ENCODE measurements at places on chromosomes 13 and 19.

DNA sequence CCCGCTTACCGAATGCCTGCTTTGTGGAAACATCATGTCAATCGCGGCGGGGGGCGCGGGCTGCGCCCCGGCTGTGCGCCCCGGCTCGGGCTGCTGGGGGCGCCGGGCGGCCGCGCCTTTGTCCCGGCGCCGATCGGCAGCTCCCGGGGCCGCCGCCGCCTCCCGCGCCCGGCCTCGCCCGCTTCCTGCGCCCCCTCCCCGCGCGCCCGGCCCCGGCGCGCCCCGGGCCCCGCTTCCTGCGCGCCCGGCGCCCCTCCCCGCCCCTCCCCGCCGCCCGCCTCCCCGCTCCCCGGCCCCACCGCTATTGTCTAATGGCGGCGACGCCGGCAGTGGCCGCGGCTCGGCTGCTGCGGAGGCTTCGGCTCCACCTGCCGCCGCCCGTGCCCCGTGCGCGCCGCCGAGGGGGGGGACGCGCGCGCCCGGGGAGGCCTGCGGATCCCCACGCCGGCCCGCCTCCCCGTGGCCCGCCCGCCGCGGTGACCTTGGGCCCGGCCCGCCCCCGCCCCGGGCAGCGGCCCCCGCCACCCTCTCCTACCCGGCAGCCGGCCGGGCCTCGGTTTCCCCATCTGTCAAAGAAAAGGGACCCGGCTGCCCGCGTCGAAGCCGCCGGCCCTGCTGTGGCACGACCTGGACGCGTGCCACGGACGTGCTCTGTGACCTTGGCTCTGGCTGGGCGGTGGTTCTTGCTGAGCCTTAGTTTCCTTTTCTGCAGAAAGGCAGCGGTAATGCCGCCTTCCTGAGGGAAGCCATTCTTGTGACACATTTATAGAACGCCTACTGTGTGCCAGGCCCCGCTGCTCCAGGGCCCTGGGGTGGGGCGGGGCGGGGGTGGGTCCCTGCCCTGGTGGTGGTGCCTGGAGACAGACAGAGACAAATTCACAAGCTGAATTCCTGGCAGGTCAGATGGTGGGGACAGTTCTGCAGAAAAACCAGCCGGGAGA lies at the start of gene TLE5:
TLE5 (minus strand) TSS at position 331 of the 941 bp plus-strand sequence; CDS start at position 36, 295 bp downstream.
- peak; percentile 35 for DNase-seq

DNA sequence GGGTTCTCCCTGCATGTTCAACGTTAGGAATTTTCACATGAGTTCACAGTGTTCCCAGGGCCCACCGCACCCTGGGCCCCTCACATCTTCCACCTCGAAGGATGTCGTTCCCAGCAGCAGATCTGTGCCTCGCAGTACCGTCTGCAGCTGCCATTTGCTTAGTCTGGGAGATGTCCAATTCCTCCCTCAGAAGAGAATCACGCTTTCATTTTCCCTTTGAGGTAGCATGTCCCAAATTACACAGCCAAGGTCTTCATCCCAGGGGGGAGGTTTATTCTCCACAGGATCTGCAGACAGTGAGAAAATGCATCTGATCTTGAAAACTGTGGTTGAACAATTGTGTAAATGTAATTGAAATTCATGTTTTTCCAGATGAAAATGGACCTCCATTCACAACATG lies 150.2 kb downstream of the DCT start:
- DNase-seq, result no peak

- DNase-seq, result no peak
These were observed 3.3 kb downstream of the GPX4 start for GRCh38 chr19:1106841-1107660.

DNA sequence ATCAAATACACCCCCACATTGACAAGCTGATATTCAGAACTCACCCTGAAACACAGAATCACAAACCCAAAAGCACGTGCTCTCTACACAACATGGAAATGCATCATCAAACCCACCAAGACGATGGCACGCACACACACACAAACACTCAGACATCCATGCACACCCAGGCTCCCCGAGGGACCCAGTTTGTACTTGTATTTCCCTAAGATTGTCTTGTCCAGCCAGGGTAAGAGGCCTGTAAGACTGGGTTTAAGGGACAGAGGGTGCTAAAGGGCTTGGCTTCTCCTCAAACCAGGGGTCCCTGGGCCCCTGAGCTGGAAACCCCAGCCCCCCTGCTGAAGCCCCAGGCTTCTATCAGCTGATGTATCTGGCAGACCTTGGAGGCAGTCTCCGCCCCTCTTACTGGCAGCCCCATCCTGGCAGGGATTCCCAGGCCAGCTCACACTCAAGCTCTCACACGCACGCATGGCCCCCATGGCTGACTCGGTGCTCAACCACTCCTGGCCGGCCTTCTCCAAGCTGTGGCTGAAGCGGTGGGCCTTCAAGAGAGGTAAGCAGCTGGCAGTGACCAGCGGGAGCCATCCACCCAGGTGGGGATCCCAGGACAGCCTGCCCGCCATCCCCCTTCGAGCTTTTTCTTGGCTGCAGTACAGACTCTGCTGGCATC lies 6.5 kb downstream of the ARHGEF18 start:
- DNase-seq, result no peak

- DNase-seq, result no peak
These were observed 1.0 kb upstream of the HAMP start for GRCh38 chr19:35281303-35281702.

- no peak for DNase-seq
These were observed 213.7 kb downstream of the B3GLCT start for GRCh38 chr13:31413516-31413915.

DNA sequence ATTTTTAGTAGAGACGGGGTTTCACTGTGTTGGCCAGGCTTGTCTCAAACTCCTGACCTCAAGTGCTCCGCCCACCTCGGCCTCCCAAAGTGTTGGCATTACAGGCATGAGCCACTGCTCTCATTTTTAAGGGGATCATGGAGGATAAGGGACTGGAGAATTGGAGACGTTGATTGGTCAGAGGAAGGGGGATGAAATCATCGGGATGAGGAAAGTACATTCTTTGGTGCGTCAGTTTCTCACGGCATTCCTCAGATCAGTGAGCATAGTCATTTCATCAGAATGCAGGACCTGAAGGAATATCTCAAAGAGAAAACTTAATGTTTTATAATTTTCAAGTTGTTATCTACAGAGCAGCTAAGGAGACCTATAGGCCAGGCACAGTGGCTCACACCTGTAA lies 14.0 kb downstream of the ZNF114 start:
- no peak for DNase-seq

- DNase-seq, result peak; percentile 54
These were observed 12.7 kb downstream of the NPAS1 start for GRCh38 chr19:47032171-47032811.

GRCh38 chr19:18696023-18696422 lies 12.5 kb downstream of the CRTC1 start:
- DNase-seq, result no peak

DNA sequence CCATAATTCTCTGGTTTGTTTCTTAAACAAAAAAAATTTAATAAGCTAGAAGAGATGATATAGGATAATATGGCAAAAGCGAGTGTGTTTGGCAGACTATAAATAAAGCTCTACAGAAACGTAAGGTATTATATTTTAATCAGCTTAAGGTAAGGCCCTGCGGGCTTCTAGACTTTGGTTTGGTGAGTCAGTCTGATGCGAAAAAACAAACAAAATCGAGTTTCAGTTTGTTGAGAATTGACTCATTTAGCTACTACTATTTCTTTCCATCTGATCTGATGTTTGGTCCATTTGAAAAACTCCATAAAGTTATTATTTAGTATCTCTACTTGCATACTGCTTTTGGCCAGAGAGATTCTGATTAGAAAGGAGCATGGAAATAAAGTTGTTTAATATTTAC lies 138.0 kb downstream of the MIPEP start:
- DNase-seq, result no peak

DNA sequence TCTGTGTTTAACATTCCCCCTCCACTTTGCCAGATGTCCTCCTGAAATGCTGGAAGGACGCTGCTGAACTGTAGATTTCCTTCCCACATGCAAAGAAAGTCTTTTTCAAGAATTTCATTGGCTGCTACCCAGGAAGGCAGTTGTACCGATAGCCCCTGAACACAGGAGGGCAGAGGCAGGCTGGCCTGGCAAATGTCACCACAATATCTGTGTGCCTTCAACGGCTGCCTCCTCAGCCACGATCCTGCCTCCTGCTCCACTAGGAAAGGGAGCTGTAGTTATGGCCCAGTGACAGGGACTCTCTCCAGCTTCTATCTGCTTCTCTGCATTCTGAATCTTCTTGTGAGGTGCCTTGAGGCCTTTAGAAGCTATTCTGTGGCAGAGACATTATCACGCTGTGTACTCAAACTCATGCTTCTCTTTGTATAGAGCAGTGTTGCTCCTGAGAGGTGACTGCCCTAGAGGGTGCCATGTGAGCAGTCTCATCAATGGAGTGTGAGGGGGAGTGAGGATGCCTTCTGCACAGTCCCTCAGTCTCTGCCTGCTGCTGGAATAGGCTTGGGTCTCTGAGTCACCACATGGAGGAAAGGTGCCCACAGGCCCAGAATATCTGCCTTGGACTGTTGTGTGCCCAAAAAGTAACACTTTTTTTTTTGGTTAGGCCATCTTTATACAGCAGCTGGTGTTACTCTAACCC lies 279.8 kb downstream of the DNAJC15 start:
- peak; percentile 12 for DNase-seq

GRCh38 chr19:47471733-47472457 lies at the start of gene SLC8A2:
Gene SLC8A2, minus strand, starts transcription at chr19:47471893. Its CDS starts 5,490 bp downstream, at chr19:47466403.
- peak; percentile 66 for DNase-seq

DNA sequence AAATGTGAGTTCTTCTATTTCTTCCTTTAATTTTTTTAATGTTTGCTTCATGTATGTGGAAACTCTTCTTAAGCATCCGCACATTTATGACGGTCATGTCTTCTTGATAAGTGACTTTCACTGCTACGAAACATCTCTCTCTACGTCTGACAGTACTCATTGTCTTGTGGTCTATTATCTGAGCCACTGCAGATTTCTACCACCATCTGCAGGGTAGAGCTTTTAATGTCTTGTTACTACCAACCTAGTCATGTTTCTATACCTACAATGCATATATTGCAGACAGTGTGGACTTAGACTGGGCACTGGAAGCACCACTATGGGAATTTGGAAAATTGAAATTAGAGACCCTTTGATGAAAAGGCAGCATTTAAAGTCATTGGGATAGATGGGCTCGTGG lies 75.4 kb upstream of the ARHGEF7 start:
- DNase-seq, result no peak

DNA sequence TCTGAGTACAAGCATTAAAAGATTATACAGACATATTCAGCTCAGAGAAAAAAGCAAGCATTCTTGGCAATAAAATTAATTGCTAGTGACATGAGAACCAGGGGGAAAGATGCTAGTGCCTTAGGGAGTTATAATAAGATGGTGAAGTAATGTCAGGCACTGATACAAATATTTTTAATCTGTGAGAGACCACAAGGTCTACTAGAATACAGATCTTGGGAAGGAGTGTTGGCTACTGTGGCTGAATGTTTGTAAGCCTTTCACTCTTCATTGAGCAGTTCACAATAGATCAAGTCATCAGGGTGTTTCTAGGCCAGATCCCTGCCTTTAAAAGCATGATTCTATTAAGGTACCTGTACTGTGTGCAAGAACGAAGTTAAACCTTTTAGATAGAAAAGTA lies 16.4 kb downstream of the FREM2 start:
- DNase-seq, result no peak

- no peak for DNase-seq
These were observed 7.6 kb upstream of the ZSCAN22 start for GRCh38 chr19:58319241-58319640.

GRCh38 chr13:113187883-113188665 lies 20.4 kb downstream of the PCID2 start:
- DNase-seq, result no peak

DNA sequence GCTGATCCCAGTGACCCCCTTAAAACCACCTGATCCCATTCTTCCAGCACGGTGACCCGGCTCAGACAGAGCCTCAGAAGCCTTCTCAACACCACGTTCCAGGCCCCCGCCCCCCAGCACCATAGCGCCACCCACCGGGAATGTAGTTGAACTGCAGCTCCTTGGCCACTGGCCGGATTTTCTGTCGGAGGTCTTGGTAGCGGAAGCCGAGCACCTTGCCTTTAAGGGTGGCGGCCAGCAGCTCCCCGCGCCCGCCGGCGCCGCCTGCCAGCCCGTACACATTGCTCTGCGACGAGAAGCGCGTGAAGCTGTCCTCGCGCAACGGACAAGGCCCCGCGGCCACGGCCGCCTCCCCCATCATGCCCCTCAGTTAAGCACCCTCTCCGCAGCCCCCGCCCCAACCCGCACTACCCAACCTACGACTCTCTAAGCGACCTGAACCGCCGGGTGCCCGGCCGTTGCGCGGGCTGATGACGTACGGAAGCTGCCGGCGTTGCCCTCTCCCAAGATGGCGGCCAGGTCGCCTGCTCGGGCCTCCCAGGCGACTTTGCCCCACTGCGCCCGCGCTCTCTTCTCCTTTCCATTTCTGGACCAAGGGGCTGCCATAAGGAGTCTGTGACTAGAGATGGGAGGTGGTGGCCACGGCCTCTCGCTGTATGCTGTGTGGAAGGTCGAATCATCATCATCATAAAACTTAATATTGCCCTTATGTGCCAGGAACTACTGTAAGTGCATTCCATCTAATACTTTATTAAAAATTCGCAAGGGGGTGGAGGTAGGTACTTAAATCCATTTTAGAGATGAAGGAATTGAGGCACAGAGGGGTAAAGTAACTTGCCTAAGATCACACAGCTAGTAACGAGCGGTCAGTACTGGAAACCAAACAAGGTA lies at the start of gene KPTN:
KPTN (minus strand) TSS at position 420 of the 891 bp plus-strand sequence; CDS start at position 361, 59 bp downstream.
- peak; percentile 89 for DNase-seq

- DNase-seq, result no peak
These were observed 28.0 kb downstream of the FRY start for GRCh38 chr13:32059511-32059984.

DNA sequence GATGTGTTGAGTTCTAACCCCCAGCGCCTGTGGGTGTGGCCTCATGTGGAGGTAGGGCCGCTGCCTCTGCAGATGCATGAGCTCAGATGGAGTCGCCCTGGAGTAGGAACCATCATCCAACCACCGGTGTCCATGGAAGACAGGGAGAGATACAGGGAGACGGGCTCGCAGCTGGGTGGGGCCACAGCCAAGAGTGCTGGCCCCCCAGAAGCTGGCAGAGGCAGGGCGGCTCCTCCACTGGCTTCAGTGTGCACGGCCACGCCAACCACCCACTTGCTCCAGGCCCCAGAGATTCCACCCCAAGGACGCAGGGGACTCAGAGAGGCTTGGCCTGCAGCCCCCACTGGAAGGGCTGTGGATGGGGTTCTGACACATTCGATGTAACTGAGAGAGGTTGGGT lies 5.4 kb upstream of the MCF2L start:
- DNase-seq, result no peak

- DNase-seq, result peak; percentile 53
These were observed 31.6 kb downstream of the MTRF1 start for GRCh38 chr13:41231786-41232185.

DNA sequence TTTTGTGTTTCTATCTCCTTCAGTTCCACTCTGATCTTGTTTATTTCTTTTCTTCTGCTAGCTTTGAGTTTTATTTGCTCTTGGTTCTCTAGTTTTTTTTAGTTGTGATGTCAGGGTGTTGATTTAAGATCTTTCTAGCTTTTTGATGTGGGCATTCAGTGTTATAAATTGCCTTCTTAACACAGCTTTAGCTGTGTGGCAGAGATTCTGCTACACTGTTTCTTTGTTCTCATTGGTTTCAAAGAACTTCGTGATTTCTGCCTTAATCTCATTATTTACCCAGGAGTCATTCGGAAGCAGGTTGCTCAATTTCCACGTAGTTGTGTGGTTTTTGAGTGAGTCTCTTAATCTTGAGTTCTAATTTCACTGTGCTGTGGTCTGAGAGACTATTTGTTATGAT lies 251.7 kb upstream of the HTR2A start:
- DNase-seq, result no peak

GRCh38 chr19:36128392-36128736 lies 11.5 kb upstream of the CAPNS1 start:
- DNase-seq, result no peak

- no peak for DNase-seq
These were observed 422.2 kb downstream of the KLF5 start for GRCh38 chr13:73480779-73481559.
